Fibroblast of skin of back (primary cell): ENCODE measurements at places on chromosomes 5 and 9.

DNA sequence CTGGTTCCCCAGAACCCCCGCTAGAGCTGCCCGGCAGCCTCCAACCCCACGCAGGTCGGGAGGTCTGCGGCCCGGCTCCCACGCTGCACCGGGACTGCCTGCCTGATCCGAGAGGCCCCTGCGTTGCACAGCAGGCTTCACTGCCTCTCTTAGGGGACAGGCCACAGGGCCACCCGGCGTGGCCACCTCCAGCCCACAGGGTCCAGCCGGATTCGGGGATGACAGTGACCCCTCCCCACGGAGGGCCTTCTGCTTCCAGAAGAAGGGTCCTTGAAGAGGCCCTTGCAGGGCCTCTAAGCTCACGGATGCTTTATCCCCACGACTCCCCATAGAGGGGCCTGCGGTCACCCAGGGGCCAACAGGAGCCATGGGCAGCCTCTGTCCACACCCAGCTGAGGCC lies 66.1 kb upstream of the PPP1R26 start:
- no peak for DNase-seq

DNA sequence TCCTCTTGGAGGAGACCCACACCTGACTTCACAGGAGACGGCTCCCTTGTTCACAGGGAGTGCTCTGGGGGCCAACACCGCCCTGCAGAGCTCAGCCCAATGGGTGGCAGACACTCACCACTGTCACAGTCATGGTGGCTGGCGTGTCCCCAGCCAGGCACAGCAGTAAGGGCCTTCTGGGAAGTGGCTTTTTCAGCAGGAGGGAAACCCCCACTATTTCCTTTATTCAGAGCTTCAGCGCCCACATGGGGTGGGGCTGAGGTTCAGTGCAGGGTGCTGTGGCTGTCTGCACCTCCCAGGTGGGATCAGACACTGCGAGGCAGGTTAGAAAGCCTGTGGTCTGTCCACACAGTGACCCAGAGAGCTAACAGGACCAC lies 3.6 kb upstream of the SNAPC4 start:
- no peak for DNase-seq

GRCh38 chr5:111574311-111574710 lies 62.0 kb upstream of the STARD4 start:
- peak; percentile 37 for DNase-seq

DNA sequence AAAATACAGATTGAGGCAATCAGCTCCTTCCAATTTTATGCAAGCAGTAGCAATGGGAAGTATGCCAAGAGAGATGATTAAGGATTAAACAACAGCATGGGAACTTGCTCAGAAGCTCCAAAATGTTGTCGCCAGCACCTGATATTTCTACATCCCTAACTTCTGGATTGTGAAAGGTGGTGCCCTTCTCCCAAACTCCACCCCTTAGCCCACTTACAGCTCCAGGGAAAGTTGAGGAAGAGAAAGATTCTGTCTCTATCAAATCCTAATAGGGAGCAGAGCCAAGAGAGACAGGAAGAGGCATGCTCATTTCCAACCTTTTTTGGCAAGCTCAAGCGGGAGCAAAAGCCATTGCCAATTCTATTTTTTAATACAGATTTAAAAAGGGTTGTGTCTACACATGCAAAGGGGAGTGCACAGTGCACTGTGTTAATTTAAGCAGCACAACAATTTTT lies 92.4 kb upstream of the NR3C1 start:
- peak; percentile 65 for DNase-seq

DNA sequence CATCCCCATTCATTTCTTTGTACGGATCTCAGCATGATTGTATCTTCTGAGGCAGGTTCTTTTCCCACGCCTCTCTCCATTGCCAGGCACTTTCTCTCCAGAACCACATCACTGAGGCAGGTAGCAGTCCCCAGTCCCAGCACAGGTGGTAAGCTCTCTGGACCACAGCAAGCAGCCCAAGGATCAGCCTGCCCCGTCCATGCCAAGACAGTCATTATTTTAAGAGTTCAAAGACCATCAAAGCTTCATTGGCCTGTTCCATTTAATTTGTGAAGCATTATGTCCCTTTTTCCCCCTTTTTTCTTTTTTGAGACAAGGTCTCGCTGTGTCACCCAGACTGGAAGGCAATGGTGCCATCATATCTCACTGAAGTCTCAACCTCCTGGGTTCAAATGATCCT lies 171.7 kb downstream of the AUH start:
- DNase-seq, result no peak

DNA sequence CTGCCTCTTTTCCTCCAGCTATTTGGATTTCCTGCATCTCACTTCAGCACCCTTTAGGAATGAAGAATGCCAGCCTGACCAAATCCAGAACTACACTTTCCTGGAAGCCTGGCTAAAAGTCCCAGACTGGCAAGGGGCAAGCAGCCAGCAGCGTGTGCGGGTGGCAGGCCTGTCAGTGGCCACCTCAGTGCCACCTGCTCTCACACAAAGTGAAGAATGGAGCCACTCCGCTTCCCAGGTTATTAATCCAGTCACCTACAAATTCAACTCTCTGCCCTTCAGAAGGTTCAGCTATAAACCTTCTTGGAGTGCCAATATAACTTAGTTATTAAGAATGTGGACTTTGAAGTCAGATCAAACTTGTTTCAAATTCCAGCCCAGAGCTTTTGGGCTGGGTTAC lies 6.7 kb upstream of the ALDOB start:
- no peak for DNase-seq

DNA sequence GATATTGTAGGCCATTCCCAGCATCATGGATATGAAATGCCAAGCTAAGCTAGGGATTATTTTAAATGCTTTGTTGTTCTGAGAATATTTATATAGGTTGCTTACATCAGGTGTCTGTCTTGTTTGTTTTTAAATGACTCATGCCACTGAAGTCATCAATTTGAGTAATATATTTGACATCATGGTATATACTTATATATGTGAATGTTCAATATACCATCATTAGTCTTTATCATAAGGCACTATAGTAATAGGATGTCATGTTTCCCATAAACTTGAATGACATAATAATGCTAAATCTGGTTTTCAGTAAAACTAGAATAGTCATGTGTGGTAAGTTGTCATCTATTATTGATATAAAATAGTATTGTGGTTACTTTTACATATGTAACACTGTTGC lies 13.1 kb downstream of the C9orf85 start:
- DNase-seq, result no peak

DNA sequence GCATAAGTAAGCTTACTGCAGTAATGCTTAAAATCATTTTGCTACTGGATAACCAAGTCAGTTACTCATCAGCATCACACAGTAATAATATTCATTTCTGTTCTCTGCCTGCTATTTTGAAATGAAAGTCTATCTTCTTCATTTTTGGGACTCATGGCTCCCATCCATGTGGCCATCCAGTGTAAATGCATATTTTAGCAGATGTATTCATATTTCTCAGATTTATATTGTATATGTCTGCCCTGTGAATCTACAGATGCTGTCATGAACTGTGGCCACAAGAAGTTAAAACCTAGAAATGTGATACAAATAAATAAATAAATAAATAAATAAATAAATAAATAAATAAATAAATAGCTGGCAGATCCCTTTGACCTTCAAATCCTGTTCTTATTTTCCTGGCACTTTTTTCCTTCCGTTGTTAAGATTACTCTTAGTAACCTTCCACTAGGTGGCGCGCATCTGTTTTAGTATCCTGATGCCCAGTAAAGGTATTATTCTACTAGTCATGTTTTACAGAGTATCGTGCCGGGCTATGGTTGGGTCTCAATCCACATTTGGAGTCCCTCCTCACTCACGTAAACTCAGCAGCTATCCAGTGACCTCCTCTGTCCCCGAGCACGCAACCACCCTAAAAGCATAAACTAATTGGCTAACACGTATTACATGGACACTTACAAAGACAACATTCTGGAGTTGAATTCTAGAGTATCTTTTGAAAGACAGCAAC lies 79.2 kb upstream of the IL7R start:
- DNase-seq, result peak; percentile 81
